Kasumi-1 (cell line): ENCODE measurements at places on chromosomes 7 and 10.

DNA sequence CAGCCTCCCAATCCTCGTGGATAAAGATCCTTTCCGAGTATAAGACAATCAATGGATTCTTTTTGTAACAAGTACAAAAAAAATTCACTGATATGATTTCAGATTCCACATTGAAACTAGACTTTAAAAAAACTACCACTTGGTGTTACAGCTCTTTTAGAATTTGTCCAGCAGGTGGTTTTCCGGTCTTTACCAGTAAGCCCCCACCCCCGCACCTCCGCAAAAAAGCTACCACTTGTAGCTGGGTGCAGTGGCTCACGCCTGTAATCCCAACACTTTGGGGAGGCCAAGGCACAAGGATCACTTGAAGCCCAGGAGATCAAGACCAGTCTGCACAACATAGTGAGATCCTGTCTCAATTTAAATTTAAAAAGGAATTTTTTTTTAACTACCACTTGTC lies 19.8 kb downstream of the IGF2BP3 start:
- DNase-seq, result no peak

- peak; percentile 35 for DNase-seq
Measured at GRCh38 chr10:126090911-126091728, 194.8 kb downstream of the FANK1 start.

DNA sequence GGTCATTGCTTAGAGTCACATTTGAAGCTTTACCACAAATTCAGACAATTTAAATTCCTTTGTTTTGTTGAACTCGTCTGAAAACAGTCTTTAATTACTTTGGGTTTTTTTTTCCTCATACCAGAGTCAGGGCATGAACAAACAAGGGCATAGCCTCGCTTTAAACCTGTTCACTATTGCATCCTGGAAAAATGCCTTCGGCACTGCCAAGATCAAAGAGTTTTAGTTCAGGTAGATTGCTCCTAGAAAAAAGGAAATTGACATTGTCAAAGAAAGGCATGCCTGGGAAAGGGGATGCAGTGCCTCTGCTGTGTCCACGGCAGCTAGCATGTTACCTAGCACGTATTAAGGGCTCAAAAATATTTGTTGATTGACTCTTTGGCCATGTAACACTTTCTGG lies 235.1 kb downstream of the ARHGAP21 start:
- no peak for DNase-seq

GRCh38 chr10:5720182-5720581 lies 35.5 kb downstream of the TASOR2 start:
- DNase-seq, result no peak

GRCh38 chr10:89888321-89889070 lies 187.1 kb downstream of the KIF20B start:
- DNase-seq, result peak; percentile 88

GRCh38 chr7:128075242-128076095 lies 44.2 kb upstream of the LRRC4 start:
- no peak for DNase-seq

DNA sequence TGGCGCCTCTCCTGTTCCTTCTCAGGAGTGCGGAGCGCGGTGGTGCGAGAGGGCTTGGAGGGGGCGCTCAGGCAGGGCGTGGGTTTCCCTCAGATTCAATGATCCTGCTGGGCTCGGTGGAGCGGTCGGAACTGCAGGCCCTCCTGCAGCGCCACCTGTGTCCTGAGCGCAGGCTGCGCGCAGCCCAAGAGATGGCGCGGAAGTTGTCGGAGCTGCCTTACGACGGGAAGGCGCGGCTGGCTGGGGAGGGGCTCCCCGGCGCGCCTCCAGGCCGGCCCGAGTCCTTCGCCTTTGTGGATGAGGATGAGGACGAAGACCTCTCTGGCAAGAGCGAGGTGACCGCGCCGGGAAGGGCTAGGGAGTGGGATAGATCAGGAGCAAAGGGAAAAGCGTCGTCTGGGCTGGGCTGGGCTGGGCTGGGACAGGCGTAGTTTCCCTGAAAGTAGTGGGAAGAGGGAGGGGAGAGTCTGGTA lies 17.0 kb downstream of the FAM131B start:
- DNase-seq, result no peak

DNA sequence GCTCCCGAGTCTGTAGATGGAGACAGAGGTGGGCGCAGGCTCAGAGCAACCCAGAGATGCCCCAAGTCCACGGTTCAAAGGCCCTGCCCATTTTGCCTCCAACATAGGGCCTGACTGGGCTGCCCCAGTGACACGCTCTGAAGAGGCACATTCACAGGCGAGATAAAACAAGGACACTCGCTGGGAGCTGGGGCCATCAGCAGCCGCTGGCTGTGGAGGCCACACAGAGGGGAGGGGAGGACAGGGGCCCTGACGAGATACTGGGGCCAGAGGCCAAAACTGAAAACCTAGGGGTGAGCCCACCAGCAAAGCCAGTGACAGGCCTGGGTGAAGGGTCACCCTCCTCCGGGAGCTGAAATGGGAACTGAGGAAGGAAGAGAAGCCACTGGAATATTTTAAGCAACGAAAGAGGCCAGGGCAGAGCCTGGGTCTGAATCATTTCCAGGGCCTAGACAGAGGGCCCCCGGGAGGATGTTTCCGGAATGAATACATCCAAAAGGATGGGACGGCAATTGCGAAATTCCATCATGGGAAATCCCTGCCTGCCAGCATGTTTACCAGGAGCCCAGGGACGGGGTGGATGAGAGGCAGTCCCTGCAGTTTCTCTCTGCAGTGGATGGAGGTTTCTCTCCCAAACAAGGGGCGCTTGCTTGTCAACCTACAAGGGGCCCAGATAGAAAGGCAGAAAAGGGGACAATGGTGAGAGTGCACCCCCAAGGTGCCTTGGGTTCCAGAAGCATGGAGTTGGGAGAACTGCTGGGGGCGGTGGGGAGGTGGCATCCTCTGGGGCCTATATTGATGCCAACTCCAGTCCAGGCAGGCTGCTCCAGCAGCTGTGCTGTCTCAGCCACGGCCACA lies 29.0 kb upstream of the HSPA12A start:
- DNase-seq, result no peak

GRCh38 chr7:105715528-105715927 lies 134.2 kb upstream of the EFCAB10 start:
- no peak for DNase-seq

DNA sequence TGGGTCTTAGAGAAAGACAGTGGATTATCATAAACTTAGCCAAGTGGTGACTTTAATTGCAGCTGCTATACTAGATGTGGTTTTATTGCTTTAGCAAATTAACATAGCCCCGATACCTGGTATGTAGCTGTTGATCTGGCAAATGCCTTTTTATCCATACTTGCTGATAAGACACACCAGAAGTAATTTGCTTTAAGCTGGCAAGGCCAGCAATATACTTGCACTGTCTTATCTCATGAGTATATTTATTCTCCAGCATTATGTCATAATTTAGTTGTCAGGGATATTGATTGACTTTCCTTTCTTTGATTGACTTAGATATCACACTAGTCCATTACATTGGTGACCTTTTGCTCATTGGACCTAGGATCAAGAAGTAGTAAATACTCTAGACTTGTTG lies 12.8 kb downstream of the TMEM229A start:
- DNase-seq, result no peak

DNA sequence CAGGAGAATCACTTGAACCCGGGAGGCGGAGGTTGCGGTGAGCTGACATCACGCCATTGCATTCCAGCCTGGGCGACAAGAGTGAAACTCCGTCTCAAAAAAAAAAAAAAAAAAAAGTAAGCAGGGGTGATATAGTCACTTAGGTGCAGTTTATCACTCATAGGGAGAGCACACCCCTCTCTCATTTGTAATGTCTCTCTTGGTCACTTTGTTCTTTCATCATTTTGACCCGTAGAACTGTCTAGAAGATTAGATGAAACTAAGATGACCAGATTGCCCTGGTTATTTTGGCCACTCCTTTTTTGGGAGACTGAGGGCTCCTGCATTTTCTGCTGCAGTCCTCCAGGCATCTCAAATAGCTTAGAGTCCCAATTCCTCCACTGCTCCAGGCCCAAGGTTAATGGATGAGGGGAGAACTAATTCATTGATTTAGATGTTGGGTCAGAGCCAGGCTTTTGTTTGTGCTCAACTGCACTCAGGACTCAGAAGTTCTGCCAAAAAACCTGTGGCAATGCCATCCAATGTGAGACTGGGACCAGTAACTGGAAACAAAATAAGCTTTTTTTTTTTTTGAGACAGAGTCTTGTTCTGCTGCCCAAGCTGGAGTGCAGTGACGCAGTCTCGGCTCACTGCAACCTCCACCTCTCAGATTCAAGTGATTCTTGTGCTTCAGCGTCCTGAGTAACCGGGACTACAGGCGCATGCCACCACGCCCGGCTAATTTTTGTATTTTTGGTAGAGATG lies 50.0 kb upstream of the CAMK1D start:
- no peak for DNase-seq

DNA sequence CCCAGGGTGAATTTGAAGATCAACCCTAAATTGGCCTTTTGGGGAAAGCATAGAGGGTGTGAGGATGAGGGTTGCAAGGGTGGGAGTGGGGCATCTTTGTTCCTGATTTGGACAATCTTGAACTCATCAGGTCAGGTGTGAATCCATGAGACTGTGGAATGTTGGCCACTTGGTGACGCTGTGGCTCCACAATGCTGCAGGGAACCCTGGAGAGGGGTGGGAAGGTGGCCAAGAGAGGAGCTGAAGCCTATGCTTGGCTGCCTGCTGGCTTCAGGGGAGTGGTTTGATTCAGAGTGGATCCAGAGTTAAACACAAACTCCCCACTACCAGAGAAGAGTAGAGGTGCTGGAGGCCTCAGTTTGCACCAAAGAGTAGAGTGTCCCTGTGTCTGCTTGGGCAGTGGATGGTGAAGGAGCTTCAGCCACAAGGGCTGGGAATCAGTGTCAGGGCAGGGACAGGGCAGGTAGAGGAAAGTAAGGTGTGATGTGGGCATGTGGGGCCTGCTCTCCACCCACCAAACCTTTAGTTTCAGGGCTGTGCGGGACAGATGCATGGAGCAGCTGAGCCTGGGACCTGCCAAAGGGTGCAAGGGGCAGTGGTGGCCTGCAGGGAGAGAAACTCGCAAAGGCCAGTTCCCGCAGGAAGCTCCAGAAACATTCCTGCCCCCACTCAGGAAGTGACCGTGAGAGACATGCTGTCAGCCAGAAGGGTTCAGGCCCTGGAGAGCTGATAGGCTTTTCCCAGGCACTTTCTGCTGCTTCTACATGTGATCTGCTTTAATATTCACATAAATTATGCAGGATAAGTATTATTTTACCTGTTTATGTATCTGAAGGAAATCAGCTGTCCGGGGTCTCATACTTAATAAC lies 81.0 kb upstream of the PRSS58 start:
- DNase-seq, result peak; percentile 26

GRCh38 chr7:66859794-66860645 lies 61.0 kb upstream of the TMEM248 start:
- no peak for DNase-seq

GRCh38 chr10:4882704-4883078 lies 56.7 kb downstream of the AKR1E2 start:
- DNase-seq, result no peak

DNA sequence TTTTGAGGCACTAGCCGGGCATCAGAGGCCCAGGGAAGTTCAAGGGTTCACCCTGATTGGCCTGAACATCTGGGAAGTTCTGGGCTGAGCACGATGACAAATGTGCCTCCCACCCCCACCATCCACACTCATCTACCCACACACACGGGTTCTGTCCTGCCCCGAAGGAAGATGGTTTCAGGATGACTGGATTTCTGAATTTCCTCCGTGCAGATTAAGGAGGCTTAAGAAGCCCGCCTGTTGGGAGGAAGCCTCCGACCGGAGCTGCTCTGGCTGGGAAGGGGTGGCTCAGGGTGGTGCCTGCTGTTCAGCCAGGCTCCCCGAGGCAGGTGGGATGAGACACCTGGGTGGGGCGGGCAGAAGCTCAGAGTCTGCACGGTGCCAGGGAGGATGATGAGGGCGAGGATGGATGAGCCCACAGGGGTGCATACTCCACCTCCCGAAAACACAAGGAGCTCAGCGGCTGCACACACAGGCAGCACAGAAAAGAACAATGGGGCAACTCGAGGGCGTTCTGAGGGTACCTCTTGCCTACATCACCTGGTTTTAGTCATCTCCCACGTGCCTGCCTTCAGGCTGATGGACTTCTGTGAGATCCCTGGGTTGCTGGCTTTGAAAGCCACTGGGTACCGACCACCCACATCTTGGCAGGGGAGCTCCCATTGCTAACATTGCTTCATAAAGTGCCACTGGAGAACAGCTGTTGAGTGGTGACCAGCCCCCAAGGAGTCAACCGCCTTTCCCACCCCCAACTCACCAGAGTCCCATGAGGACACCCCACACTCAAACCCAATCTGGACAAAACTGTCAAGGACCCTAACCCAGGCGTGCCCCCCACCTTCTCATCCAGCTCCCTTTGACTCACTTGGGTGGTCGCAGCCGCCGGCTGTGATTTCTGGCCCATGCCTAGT lies 41.2 kb downstream of the CALML3 start:
- no peak for DNase-seq

DNA sequence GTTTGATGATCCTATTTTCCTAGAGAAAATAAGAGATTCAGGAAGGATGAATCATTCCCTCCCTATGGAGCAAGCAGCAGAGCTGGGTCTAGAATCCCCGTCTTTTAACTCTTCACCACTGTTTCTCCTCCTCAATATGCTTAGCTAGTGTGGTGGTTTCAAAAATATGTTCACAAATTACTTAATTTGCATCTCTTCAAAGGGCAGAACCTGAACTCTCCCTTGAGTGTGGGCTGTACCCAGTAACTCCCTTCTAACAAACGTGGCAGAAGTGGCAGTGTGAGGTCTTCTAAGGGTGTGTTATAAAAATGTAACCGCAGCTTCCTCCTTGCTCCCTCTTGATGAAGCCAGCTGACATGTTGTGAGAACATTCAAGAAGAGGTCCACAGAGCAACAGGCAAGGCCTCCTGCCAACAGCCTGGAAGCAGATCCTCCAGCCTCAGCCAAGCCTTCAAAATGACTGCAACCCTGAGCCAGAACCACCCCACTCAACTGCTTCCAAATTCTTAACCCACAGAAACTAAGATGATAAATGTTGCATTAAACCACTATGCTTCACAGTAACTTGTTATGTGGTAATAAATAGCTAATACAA lies 36.6 kb downstream of the SRPK2 start:
- DNase-seq, result peak; percentile 97

- peak; percentile 82 for DNase-seq
Measured at GRCh38 chr10:119139464-119140067, 25.9 kb downstream of the SFXN4 start.

DNA sequence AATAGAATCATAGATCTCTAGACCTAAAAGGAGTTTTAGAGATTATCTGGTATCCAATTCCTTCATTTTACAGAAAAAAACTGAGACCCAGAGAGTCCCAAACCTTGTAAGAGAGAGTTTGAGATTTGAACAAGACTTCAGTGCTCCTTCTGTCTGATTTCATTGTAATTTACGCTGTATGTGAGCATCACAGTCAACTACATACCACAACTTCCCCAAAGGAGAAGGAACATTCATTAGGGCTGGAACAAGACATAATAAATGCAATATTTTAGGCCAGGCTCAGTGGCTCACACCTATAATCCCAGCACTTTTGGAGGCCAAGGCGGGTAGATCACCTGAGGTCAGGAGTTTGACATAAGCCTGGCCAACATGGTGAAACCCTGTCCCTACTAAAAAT lies 17.3 kb upstream of the PRKAR2B start:
- DNase-seq, result peak; percentile 67

GRCh38 chr10:97713339-97713825 lies at the start of gene MARVELD1:
TSS of gene MARVELD1 (plus strand) at chr10:97713730. CDS start at chr10:97713877, 147 bp downstream.
- DNase-seq, result peak; percentile 94
